T-helper 1 cell (primary cell): ENCODE measurements at places on chromosomes 6 and 20.

GRCh38 chr6:73108949-73109348 lies 116.3 kb downstream of the KHDC1L start:
- no peak for DNase-seq

GRCh38 chr20:18775633-18776032 lies 38.0 kb upstream of the SCP2D1 start:
- no peak for DNase-seq

DNA sequence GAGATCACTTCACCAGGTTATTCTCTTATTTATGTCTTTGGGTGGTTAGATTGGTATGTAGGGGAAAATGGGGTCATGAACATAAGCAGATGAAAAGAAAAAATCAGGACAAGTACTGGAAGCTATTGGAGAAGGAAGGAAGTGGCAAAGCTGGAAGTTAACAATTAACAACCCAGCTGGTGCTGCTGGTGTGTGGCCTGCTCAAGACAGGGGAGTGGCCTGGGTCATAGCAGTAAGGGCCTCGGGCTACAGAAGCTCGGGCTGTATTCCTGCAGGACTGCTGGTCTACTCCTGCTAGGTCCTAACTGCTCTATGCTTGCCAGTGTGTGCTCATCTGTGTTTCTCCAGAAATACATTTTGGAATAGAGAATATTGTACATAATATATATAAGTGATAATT lies 19.6 kb downstream of the MYLIP start:
- DNase-seq = no peak

DNA sequence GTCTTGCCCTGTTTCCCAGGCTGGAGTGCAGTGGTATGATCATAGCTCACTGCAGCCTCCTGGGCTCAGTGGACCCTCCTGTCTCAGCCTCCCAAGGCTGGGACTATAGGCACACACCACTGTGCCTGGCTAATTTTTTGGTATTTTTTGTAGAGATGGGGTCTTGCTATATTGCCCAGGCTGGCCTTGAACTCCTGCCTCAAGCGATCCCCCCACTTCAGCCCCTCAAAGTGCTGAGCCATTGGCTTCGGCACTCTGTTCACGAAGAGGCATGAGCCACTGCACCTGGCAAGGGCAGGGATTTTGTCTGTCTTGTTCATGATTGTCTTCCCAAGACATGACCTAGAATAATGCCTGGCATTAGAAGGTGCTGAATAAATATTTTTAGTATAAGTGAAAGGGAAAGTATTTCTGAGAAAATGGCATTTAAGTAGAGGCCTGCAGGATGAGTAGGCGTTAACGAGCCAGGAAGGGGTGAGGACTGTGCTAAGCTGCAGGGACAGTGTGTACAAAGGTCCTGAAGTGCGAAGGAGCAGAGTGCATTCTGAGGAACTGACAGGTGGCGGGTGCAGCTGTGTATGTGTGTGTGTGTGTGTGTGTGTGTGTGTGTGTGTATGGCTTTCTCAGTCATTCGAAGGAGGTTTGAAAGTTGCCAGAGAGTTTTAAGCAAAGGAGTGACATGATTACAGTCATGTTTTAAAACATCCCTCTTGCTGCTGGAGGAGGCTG lies 43.0 kb downstream of the VEGFA start:
- no peak for DNase-seq

GRCh38 chr6:73182021-73182607 lies 43.2 kb downstream of the KHDC1L start:
- DNase-seq = no peak

DNA sequence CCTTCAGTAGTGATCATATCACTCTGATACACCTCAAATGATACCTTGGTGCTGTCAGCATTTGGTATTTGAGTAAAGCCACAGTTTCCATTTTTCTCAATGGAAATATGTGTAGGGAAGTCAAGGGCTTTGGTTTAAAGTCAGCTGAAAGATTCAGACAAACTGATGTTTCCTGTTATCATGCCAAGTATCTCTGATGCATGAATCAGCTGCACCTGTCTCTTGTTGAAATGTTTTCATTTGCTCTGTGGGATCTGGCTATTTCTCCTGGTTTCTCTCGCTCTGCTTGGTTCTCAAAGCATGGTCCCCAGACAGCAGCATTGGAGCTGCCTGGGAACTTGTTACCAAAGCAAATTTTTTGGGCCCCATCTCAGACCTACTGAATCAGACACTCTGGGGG lies 23.5 kb downstream of the ZFP64 start:
- DNase-seq = no peak

- DNase-seq = no peak
Observed at GRCh38 chr6:135651964-135652755, 154.6 kb upstream of the AHI1 start.

DNA sequence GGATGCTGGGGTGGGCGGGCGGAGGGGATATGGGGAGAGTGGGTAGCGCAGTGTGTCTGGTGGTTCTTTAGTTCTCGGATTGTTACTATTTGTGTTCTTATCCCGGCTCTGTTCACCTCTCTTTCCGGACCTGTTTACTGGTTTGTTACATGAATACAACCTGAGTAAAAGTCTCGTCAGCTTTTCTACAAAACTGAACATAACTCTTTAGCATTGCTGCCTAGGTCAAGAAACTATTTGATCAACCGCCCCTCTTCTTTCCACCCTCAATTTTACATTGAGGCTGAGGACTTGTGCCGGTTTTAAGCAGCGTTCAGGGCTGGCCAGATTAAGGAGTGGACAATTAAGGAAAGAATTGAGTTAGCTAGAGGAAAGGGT lies 625 bp downstream of the ABT1 start:
- DNase-seq = no peak

GRCh38 chr6:113654396-113654795 lies 202.7 kb upstream of the MARCKS start:
- DNase-seq = no peak

GRCh38 chr20:24833592-24833991 lies 115.5 kb upstream of the CST7 start:
- DNase-seq = no peak

- no peak for DNase-seq
Observed at GRCh38 chr6:129186988-129187387, 304.1 kb downstream of the LAMA2 start.
